CD4-positive, alpha-beta T cell treated with Interleukin-21 for 1 hour (primary cell): ENCODE measurements at places on chromosomes 16 and 17.

- DNase-seq = no peak
These were observed 42.0 kb upstream of the KSR1 start for GRCh38 chr17:27414271-27414670.

- DNase-seq = no peak
These were observed 1.7 kb upstream of the ITPRIPL2 start for GRCh38 chr16:19112099-19112407.

GRCh38 chr16:4369007-4369733, 2.5 kb upstream of the VASN start:
- no peak for DNase-seq

DNA sequence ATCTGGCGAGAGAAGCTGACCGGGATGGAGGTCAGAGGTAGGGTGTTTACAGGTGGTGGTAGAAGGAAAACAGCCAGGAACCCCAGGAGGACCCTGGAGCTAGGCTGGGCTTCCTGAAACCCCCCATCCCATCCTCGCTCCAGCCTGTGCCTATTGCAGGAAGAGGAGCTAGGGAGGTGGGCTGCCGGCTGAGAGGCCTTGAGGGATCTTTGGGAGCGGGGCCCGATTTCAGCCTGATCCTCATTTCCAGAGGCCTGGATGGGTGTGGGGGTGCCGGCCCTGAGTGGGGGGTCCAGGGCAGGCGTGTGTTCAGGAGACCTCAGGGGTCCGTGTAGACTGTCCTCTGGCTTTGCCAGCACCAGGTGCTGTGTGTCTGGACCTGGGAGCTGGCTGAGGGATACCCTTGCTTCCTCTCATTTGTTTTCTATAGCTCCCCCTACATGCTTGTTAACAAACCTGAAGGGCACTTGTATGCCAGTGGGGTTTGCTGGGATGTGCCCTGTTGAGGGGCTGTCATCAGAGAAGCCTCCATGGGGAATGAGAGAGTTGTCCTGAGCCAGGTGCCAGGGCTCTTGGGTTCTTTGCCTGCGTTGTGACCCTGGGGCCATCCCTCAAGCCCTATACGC, 18.9 kb upstream of the RAP1GAP2 start:
- DNase-seq = no peak

GRCh38 chr17:73924909-73925186, 278.6 kb upstream of the RPL38 start:
- DNase-seq = no peak
